ENCODE measurements at places on chromosomes 3 and 15.

DNA sequence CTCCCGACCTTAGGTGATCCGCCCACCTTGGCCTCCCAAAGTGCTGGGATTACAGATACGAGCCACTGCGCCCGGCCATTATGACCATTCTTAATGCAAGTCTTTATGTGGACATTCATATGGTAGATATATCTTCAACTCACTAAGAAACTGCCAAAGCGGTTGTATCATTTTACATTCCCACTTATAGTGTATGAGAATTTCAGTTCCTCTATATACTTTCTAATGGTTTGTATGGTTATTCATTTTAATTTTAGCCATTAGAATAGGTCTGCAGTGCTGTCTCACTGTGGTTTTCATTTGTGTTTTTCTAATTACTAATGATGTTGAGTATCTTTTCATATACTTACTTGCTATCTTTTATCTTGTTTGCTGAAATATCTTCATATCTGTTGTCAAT is 32.5 kb downstream of the TCF12 start:
- no peak for DNase-seq

DNA sequence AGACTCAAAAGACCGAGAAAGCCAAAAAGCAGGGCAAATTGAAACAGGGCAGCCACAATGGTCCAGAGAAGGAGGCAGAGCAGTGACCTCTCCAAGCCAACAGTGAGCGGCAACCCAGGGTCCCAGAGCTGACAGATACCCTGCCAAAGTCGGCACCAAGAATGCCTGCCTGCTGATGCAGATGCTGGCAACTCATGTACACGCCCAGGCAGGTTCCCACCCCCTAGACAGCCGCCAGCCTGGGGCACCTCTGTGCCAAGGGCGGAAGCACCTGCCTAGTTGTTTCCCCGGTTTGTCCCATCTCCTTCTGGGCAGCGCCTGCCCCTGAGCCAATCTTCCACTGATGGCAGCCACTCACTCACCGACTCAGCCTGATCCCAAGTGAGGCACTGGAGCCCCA is 22.1 kb downstream of the KLHL25 start:
- no peak for DNase-seq

- no peak for DNase-seq
These were observed 134.3 kb downstream of the ATP10A start for GRCh38 chr15:25728816-25729215.

DNA sequence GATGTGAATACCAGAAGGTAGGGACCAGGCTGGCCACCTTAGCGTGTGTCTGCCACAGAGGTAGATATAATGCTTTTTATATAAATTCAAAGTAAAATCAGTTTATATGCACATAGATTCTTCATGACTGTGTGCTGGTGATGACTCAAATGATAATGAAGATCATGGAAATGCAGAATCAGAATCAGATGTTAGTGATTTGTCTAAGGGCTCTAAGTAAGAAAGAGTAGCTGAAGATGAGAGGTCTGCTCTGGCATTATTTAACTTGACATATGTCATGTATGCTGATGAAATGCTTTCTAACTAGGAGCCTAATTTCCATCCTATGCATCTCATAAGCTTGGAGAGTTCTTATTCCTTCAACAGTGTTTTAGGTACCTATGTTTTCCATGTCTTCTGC is 50.3 kb upstream of the DPH6 start:
- no peak for DNase-seq

DNA sequence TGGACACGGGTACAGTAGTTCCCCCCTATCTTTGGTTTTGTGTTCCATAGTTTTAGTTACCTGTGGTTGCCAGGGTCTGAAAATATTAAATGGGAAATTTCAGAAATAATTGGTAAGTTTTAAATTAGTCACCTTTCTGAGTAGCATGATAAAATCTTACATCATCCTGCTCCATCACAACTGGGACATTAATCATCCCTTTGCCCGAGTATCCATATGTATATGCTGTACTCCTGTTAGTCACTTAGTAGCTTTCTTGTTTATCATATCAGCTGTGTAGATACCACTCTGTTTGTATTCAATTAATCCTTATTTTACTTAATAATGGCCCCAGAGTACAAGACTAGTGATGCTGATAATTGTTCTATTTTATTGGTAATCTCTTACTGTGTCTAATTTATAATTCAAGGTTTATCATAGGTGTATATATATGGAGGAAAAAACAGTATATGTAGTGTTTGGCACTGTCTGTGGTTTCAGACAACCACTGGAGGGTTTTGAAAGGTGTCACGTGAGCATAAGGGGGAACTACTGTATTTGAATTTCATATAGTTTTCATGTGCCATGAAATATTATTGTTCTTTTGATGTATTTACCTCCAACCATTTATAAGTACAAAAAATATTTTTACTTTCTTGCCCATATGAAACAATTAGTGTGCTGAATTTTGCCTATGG is 41.4 kb downstream of the CTDSPL2 start:
- DNase-seq, result no peak

- no peak for DNase-seq
These were observed 103.3 kb upstream of the SLC2A2 start for GRCh38 chr3:171129827-171130226.

DNA sequence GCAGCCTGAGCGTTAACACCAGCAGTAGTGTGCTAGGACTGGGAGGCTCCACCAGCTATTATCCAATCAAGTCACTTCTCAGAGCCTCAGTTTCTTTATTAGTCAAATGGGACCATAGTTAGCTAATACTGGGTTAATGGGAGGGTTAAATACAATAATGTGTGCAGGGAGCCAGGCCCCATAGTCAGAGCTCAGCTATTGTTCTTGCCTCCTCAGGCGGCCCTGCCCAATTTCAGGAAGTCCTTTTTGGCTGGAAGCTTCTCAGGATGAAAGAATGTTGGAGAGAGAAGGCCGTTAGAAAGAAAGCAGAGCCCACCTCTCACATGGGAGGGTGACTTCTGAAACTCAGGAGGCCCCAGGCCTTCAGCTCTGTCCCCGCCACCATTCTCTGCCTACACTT is 39.5 kb upstream of the SMAD6 start:
- DNase-seq, result no peak
